ENCODE measurements at places on chromosomes 12 and 14. TPM values are rescaled to one million over a fixed set of nuclear protein-coding genes. Genes with fewer than 3 reads are reported as not detected.

Gene RERGL
- 10.7 TPM for polyA plus RNA-seq

Gene STYK1
- polyA plus RNA-seq: 0.94 TPM

Gene RBP5
- polyA plus RNA-seq: 53.3 TPM

Gene ADAM21
- polyA plus RNA-seq: 0.27 TPM

Gene SYT1
- 24.6 TPM for polyA plus RNA-seq

All from right renal pelvis (tissue), 4 donors.